ENCODE measurements at places on chromosomes 2 and 18.

GRCh38 chr2:5385596-5385995 lies 306.6 kb upstream of the SOX11 start:
- DNase-seq, result no peak

DNA sequence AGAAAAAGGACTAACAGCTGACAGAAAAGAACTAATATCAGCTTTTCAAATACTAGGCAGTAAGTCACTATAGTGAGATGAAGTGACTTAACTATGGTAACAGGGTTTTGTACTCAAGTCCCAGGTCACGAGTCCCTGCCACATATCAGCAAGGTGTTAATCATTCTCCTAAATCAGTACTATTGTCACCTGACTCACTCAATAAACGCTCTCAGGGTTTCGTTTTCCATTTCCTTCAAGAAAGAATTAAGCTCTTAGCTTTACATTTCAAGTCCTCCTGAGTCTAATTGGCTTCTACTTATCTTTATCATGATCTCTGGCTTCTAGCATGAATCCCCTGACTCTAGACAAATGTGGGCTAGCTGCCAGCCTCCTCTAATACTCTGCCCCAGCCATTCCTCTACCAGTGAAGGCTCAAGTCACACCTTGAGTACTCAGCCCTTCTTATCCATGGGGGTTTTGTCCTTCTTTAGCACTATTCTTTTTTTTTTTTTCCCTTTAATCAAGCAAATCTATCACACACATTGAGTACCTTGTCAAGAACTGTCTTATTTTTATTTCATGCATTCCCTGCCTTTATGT lies 20.0 kb downstream of the BUB1 start:
- DNase-seq, result peak; percentile 2

DNA sequence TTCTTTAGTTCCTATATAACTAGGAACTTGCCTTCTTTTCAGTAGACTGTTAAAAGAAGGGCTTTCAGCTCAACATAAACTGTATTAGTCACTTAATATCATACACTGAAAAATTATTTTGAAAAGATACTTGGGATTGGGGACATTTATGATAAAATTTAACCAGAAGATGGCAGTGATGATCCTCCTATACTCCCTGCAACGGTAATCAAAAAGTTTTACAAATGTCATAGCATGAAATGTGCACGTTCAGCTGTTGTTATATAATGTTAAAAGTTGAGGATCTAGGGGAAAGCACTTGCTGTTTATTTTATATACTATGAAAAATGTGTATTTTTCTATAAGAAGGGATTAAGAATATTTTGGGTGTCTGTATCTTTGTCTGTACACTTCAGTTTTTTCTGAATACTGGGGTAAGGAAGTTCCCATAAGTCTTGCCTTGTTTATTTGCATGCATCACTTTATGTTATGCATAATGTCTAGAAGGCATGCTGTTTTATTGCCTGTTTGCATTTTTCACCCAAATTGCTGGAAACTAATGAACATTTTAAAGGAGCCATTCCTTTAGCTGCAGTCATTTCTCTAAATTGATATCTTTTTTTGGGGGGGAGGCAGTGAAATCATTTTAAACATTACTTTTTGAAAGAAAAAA lies 19.0 kb downstream of the DYNC1I2 start:
- DNase-seq, result peak; percentile 5

- DNase-seq, result no peak
These were observed 20.7 kb downstream of the CRYGD start for GRCh38 chr2:208103616-208104015.

DNA sequence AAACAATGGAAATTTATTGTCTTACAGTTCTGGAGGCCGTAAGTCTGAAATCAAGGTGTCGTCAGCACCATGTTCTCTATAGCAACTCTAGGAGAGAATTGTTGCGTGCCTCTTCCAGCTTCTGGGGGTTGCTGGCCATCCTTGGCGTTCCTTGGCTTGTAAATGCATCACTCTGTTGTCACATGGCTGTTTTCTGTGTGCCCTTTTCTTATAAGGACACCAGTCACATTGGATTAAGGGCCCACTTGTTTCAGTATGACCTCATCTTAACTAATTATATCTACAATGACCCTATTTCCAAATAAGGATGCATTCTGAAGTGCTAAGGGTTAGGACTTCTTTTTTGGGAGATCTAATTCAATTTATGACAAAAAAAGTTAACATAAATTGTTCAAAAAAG lies 1.4 kb upstream of the PLEK start:
- DNase-seq, result no peak

- DNase-seq, result no peak
These were observed 17.9 kb upstream of the MSGN1 start for GRCh38 chr2:17798338-17798737.

- DNase-seq, result peak; percentile 60
These were observed 1.7 kb upstream of the MGAT5 start for GRCh38 chr2:134252092-134252750.

GRCh38 chr18:72555101-72555500 lies 11.0 kb upstream of the CBLN2 start:
- no peak for DNase-seq

- DNase-seq, result peak; percentile 59
These were observed 384.1 kb downstream of the ERBB4 start for GRCh38 chr2:212154477-212154878.

DNA sequence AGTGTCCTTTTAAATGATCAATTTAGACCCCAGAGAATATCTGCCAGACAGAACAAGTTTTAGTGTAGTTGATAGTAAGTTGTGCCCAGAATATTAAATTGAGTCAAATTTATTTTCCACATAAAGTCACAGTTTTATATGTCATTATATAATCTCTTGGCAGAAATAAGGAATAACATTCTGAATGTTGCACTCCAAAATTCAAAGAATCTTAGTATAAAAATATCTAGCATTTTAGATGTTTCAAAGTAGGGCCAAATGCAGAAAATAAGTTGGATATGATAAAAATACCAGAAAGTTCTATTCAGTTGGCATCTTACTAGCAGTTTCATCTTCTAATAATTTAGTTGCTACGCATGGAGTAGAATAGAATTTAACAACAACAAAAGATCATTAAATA lies 33.5 kb downstream of the SCN1A start:
- no peak for DNase-seq

DNA sequence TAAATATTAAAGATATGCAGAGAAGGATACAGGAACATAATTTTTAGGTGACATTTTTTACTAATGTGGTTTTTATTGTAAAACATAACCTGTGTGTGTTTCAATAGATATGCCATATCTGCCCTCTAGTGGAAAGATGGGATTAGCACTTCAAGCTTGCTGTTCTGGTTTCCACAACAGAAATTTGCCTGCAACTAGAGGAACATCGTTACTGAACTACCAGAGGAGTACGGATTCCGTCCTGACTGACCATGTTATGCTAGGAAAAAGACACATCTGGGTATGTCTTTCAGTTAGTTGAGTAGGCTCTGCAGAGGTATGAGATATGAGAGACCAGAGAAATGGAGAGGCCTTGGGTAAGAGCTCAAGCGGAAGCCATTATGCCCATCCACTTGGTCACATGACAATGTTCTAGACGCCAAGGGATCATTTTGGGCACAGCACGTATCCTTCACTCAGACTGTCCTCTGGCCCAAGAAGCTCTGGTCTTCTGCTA lies 104.9 kb downstream of the MBD2 start:
- peak; percentile 45 for DNase-seq

GRCh38 chr2:54267577-54267976 lies 11.5 kb upstream of the TSPYL6 start:
- DNase-seq, result no peak

- peak; percentile 10 for DNase-seq
These were observed 1.2 kb downstream of the ASAP2 start for GRCh38 chr2:9207641-9208311.

DNA sequence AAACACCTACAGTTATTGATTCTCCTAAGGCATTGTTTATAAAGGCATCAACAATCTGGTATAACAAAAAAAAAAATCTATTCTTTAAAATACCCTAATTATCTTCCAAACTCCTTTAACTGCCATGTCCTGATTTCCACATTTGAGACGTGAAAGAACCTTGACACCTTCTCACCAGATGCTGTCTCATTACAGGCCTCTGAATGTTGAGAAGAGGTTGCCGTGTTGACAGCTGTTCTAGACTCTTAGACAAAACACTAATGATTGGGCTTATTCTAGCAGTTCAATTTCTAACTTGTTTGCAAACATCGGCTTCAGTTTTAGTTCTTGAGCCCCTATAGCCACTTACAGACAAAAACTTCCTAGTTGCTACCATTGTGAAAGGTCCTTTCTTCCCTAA lies 988.8 kb downstream of the LRP1B start:
- DNase-seq, result no peak

- DNase-seq, result no peak
These were observed 144.1 kb downstream of the PRPF40A start for GRCh38 chr2:152573168-152573567.

DNA sequence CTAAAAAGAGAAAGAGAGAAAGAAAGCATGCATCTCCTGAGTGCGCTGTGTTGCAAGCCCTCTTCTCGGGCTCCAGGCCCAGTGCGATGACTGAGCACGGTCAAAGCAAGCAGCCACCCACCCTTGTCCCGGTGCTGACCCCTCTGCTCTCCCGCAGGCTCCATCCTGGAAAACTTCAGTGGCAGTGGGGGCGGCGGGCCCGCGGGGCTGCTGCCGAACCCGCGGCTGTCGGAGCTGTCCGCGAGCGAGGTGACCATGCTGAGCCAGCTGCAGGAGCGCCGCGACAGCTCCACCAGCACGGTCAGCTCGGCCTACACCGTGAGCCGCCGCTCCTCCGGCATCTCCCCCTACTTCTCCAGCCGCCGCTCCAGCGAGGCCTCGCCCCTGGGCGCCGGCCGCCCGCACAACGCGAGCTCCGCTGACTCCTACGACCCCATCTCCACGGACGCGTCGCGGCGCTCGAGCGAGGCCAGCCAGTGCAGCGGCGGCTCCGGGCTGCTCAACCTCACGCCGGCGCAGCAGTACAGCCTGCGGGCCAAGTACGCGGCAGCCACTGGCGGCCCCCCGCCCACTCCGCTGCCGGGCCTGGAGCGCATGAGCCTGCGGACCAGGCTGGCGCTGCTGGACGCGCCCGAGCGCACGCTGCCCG lies 252.5 kb downstream of the GLI2 start:
- no peak for DNase-seq

GRCh38 chr18:11794195-11794594 lies 57.0 kb upstream of the CHMP1B start:
- no peak for DNase-seq

DNA sequence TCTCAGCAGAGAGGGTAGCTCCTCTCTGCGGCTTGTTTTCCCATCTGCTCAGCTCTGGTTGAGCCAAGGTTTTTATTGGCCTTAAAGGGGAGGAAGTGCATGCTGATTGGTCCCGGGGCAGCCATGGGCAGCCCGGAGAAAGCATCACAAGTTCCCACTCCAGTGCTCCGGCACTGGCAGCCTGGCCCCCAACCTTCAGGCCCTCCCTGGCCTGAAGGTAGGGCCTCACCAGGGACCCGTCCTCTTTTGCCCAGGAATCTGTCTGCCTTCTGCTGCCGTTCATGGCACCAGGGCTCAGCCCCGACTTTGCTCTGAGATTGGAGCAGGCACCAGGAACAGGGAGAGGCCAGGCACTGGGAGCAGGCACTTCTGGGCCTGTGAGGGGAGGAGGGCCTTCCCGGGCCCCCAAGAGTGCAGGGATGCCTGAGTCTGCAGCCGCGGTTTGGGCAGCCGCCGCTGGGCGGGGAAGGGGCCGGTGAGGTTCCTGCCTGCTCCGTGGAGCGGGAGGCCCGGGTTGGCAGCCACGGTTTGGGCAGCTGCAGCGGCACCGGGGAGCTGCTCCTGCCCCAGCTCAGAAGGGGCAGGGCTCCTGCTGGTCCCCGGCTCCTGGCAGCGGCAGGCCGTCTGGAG lies 17.5 kb upstream of the ILKAP start:
- no peak for DNase-seq

DNA sequence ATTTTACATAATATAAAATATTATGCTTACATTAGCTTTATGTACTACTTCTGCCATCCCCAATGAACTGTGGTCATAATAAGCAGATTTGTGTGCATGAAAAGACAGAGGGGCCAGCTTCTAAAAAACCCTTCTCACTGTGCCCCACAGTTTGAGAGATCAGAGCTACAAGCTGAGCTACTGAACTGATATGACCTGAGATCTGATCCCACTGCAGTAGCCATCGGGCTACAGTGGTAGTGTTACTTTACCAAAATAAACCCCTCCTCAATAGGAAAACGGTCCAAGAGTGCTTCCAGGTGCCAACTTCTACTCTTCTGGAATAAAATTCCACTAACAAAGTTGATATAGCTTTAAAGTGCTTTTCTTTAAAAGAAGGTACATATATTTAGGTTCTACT lies 43.1 kb downstream of the IKZF2 start:
- DNase-seq, result no peak

DNA sequence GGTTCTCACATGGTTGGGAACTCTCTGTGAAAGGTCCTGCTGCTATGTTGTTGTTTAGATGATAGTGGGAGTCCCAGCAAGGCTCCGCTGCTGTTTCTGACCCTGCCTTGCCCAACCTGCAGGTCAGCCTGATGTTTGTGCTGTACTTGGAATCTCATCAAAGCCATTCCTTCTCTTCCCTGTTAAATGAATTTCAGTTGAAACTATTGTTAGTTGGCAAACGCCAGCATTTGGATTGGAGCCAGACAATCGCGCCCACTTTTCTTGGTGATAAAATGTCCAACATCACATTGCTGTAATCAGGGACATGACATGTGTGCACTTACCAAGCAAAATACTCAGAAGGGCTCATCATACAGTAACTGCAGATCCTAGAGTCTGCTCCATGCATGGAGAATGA lies 12.8 kb upstream of the TWSG1 start:
- DNase-seq, result no peak

GRCh38 chr2:181038796-181039195 lies 58.4 kb downstream of the UBE2E3 start:
- no peak for DNase-seq

DNA sequence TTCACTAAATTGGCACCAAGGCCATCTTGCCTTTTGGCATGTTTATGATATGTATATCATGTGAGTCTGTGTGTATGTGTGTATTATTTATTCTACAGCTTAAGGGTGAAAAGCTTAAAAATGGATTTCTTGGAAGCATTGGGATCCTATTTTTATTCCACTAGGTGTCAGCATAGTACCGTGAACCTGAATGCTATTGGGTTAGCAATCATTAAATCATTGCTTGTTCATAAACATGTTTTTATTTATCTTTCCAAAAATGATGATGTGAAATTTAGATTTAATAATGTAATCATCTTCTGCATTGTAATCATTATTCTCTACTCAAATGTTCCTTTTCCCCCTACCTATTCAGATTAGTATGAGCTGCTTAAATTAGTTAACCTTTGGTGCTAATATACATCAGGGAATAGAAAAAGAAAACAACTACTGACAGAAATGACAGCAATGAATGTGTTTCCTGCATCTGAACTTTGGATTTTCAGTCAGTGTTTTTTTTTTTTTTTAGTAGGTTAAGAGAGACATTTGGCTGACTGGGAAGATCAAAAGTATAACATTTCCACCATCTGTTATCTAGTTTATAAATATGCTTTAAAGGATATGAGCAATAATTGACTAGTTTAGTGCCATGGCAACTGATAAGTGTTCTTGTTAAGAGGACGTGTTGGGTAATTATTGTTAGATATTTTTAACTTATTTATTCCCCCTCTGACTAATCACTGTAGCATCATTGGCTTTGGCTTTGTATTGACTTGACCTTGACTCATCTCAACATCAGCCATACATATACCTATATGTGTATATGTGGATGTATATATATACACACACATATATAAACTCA lies 14.1 kb upstream of the ZSWIM2 start:
- peak; percentile 28 for DNase-seq
